C1 segment of cervical spinal cord (tissue), 14 donors: ENCODE measurements at places on chromosomes 1 and 21.

GRCh38 chr21:26769613-26770188 is 75.5 kb downstream of the ADAMTS1 start:
- DNase-seq, result no peak

- no peak for DNase-seq
Observed at GRCh38 chr21:44874497-44875315, 1.2 kb upstream of the PTTG1IP start.

DNA sequence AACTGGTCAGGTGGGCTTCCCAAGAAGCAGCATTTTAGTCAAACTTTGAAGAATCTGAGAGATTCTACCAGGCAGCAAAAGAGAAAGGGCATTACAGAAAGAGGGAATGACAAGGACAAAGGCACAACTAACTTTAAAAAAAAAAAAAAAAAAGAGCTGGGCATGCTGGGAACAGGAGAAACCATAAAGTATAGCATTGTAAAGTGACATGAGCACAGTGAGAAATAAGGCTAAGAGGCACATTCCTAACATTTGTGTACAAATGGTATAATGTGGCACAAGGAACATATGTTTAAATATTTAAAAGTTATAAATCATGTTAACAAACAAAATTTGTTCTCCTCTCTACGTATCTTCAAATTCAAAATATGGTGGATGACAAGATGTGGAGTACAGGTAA is 69.6 kb downstream of the CLCA4 start:
- DNase-seq, result no peak

- DNase-seq, result no peak
Observed at GRCh38 chr1:167083066-167083665, 7.0 kb downstream of the GPA33 start.

GRCh38 chr1:115647047-115647446 is 5.3 kb downstream of the VANGL1 start:
- no peak for DNase-seq

DNA sequence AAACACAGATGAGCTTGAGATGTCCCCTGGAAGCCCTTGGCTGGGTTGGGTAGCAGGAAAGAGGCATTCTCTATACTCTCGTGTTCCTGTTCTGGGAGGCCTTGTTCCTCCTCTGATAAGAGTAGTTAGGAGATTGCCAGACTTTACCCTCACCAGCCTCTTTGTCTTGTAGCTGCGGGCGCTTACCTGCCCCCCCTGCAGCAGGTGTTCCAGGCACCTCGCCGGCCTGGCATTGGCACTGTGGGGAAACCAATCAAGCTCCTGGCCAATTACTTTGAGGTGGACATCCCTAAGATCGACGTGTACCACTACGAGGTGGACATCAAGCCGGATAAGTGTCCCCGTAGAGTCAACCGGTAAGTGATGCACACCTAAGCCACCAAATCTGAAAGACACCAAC is 5.2 kb downstream of the AGO1 start:
- DNase-seq, result no peak

GRCh38 chr1:188877668-188878067 is 1600.0 kb downstream of the BRINP3 start:
- DNase-seq, result no peak

DNA sequence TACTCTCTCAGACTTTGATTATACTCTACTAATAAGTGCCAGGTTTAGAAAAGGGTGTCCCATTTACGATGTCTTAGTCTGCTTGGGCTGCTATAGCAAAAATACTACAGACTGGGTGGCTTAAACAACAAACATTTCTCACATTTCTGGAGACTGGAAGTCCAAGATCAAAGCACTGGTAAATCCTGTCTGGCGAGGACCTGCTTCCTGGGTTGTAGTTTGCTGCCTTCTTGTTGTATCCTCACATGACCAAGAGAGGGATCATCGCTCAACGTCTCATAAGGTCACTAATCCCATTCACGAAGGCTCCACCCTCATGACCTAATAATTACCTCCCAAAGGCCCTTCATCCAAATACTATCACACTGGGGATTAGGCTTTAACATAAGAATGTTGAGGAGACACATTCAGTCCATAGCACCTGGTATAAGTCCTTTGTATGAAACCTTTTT is 12.0 kb downstream of the PRDX6 start:
- DNase-seq, result no peak

GRCh38 chr21:38861989-38862683 is 56.4 kb downstream of the ETS2 start:
- DNase-seq, result no peak

- DNase-seq, result no peak
Observed at GRCh38 chr1:11924334-11925195, 1.7 kb downstream of the KIAA2013 start.

DNA sequence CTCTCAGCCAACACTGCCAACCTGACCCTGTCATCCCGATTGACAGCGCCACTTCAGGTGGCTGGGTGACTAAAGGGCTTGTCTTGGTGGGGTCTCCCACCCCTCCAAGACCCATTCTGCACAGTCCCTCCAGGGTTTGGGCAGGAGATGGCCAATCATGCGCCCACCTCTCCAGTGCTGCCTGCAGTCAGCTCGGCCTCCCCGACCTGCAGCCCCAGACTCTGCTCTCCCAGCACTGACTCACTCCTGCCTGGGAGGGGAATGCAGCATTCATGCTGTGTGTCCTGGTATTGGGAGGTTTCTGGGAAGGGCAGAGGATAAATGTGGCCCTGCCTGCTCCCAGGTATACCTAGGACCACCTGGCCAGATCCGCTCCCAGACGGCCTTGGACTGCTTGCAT is 9.7 kb downstream of the TMEM81 start:
- no peak for DNase-seq

DNA sequence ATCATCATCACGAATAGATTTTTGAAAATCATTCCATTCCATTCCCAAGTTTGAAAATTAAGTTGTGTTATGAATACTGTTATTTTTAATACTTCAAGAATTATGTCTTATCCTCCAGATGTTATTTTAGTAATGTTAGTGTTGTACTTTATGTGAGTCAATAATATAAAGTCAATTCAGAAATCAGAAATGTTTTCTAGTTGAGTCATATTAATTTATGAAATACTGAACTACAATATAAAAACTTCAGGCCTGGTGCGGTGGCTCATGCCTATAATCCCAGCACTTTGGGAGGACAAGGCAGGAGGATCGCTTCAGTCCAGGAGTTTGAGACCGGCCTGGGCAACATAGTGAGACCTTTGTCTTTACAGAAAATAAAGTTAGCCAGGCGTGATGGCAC is 38.4 kb upstream of the GPR25 start:
- no peak for DNase-seq

DNA sequence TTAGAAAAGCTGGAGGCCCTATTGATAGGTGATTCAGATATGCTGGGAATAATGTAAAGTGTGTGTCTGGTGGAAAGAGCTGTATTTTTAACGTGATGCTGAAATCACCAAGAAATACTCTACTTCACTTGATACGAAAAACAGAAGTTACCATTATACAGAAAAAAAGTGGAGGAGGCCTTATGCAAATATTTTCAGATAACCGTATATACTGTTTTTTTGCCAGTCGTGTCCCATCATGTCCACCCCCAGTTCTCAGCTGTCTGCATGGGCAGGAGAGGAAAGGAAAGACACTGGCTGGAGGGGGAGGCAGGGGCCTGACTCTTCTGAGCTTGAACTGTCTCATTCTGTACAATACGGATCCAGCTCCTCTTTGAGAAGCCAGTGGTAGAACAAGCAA is 51.1 kb downstream of the KCNJ6 start:
- no peak for DNase-seq

DNA sequence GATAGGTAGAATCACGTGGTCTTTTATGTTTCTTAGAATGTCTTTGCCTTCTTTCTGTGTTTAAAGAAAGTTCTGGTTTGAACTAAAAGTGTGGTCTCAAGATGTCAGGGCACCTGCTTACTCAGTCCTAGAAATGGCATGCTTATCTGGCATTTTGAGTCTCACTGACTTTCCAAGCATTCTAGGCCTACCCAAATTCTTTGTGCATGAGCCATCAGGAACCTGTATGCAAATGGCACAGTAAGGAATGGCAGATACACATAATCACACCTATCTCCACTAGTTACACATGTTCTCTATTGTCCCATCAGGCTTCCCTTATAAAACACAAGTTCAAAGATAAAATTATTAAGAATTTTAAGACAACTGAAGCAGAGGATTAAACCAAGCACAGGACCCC is 29.5 kb upstream of the CLCA4 start:
- DNase-seq, result no peak

DNA sequence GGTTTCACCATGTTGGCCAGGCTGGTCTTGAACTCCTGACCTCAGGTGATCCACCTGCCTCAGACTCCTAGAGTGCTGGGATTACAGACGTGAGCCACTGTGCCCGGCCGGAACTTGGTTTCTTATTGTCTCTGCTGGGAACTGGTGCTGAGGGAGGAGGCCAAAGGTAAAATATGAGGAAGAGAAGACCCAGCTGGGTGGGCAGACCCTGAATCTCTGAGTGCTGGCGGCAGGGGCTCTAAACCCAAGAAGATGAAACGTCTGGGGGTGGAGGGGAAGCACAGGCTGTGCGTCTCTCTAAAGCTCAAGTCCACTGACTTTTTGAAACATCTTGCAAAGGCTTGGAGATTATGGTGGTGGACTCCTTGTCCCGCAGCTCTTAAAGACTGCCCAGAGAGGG is 82.0 kb upstream of the TLR5 start:
- DNase-seq, result no peak
